B cell (primary cell): ENCODE measurements at places on chromosomes 11 and 22. TPM values are rescaled to one million over a fixed set of nuclear protein-coding genes. Genes with fewer than 3 reads are reported as not detected.

GRCh38 chr11:96748639-96749370 lies 359.0 kb downstream of the JRKL start:
- no peak for DNase-seq

- DNase-seq = no peak
Observed at GRCh38 chr11:30292545-30292944, 30.4 kb upstream of the ARL14EP start.

DNA sequence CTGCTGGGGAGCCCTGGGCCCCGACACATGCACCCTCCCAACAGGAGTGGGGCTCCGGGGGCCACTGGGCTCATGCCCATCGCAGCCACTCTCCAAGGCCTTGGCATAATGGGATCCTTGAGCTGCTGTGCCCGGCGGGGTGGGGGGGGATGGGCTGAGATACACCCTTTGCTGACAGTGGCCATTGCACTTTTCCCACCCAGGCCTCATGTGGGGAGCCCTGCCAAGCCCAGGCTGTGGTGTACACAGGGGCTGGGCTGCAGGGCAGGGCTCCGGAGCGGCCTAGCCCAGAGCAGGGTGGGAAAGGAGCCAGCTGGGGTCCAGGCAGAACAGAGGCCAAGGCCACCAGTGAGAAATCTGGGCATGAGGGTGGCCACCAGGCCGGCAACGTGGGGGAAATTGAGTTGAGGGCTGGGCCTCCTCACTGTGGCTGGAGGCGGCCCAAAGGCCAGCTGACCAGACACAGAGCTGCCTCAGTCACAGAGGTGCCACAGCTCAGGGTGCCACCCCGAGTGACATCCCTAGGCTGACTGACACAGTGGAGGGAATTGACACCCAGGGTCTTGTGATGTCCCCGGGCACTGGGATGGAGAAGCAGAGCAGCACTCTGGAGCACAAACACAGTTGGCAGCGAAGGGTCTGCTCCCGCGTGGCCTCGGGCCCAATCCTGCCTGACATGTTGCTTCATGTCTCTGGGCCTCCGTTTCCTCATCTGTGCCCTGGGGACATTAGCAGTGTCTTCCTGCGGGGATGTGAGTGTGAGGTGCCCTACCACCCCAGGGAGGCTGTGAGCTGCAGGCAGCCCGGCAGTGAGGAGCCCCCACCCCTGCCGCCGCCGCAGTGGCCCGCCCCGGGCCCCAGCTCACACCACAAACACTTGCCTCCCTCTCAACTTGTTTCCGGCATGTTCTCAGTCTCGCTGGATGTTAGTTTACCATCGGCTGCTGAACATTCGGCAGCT lies 30.4 kb downstream of the RTN4R start:
- no peak for DNase-seq

GRCh38 chr11:109236188-109236587 lies 185.8 kb upstream of the C11orf87 start:
- no peak for DNase-seq

DNA sequence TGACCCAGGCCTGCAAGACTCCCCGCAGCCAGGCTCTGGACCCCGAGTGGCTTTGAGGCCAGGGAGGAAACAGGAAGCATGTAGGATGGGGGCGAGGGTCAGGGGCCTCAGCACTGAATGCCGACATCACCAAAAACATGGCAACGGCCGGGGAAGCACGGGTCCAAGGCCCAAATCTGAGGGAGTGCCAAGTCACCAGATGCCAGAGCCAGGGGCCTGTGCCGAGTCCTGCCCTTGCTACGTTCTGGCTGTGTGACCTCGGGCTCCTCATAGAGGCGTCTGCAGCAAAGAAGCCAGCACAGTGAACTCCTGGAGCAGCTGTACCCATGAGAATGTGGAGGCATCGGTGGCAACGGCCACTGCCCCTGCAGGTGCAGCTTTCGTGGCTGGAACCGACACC lies 420.7 kb downstream of the CTTN start:
- no peak for DNase-seq

- no peak for DNase-seq
Observed at GRCh38 chr11:30453705-30454104, 130.8 kb downstream of the ARL14EP start.

Gene ZNF214
- not detected in 2 replicates for total RNA-seq
